ENCODE measurements at places on chromosomes 6 and 20.

DNA sequence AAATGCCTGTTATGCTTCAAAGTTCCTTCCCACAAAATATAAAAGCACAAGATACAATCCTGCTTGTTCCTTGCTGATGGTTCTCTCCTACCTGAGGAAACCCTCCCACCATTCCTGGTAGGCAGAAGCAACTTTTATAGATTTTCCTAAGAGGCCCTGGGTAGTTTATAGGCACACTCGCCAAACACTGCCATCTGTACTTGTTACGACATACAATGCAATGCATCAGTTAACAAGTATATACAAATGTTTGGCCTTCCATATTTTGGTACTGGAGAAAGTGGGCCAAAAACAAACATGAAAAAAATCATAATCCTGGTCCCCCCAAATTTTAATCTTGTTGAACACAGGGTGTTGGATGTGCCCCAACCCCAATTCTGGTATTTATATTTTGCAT, 16.6 kb downstream of the MCM9 start:
- no peak for DNase-seq

- DNase-seq = peak; percentile 79
Measured at GRCh38 chr20:58892141-58892931, 39.8 kb downstream of the GNAS start.

- no peak for DNase-seq
Measured at GRCh38 chr6:154432533-154433476, 76.2 kb upstream of the IPCEF1 start.

DNA sequence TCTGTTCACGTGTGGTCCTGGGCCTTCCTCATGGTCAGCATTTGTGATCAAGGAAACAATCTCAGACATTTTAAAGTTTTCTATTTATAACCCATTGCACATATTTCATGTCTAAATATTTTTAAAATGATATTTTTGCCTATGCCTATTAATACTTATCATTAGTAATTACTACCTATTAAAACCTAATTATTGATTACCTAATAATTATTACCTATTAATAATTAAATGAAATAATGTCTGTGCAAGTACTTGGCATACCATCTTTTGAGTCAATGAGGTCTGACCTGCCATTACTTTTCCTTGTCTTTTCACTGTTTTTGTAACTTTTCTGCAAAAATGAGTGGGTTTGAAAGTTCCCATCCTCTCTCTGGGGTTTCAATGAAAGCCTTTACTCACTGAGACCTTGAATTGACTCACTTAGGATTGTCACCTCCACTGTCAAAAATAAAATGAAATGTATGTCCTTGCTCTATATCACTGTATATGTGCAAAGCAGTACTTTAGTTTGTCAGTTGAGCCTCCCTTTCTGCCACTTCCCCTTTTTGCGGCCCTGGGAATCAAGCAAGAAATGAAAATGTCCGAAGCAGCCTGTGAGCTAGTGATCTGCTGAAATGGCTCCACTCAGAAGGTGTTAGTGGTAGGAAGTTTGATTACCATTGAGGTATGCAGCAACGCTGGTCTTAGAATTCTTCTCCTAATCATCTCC, 87.8 kb downstream of the L3MBTL3 start:
- DNase-seq = no peak

Measured in stimulated activated CD4-positive, alpha-beta T cell treated with anti-CD3 and anti-CD28 coated beads, Interleukin-4, amount 100 ng/mL, for 1 hour (primary cell).